ENCODE measurements at places on chromosomes 7 and 10. TPM values are rescaled to one million over a fixed set of nuclear protein-coding genes. Genes with fewer than 3 reads are reported as not detected.

SFTPA1 gene
- total RNA-seq, result not detected

NPC1L1 gene
- 0.23 TPM for total RNA-seq

MSMB gene
- total RNA-seq, result not detected

DNA sequence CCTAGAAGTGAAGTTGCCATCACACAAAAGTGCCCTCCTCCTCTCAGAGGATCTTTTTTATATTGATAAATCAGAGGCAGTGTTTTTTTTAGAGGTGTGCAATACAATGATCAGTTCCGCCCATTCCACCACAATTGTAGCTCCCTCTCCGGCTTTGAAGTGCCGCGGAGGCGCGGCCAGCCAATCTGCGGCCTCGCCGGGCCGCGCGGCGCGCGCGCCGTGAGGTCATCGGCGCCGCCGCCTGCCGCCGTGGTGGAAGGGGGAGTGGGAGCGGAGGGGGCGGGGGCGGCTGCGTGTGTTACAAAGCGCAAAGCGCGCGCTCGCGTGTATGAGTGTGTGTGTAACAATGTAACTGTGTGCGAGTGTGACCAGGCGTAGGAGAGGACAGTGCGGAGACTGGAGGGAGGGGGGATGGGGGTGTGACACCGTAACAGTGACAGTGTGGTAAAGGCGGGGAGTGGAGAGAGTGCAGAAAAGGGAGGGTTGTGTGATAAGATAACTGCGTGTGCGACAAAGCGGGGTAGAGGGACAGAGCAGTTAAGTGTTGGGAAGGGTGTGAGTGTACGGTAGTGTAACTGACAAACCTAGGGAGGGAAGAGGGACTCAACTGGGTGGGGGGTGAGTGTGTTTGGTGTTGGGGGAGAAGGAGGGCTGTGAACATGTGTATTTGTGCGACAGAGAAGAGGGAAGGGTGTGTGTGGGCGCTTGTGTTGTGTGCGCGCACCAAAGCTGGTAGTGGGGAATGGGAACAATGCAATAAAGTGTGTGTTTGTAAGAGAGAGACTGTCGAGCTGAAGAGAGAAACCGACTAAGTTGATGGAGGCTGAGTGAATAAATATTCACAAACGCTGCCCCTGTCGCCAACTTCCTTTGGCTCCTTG is at the start of gene SP8:
TSS of gene SP8 (minus strand) at position 108 of the 881 bp plus-strand sequence. CDS start at position 20, 88 bp downstream.
- DNase-seq, result no peak

C10orf62 gene
- not detected for total RNA-seq

GRCh38 chr7:55641273-55641691 is 69.0 kb upstream of the VOPP1 start:
- peak; percentile 59 for DNase-seq

Data from epithelial cell of proximal tubule (primary cell).